ENCODE measurements at places on chromosomes 2 and 18.

GRCh38 chr2:96342085-96342484, 6.5 kb downstream of the NCAPH start:
- no peak overlapping the region for H3K27ac ChIP-seq
- peaks cover 61% of the 10 kb centered on the region for H3K36me3 ChIP-seq
- peak; percentile 67 for DNase-seq
- peaks cover 27% of the 10 kb centered on the region for H3K4me1 ChIP-seq
- no peaks in the 10 kb centered on the region for H3K27me3 ChIP-seq

DNA sequence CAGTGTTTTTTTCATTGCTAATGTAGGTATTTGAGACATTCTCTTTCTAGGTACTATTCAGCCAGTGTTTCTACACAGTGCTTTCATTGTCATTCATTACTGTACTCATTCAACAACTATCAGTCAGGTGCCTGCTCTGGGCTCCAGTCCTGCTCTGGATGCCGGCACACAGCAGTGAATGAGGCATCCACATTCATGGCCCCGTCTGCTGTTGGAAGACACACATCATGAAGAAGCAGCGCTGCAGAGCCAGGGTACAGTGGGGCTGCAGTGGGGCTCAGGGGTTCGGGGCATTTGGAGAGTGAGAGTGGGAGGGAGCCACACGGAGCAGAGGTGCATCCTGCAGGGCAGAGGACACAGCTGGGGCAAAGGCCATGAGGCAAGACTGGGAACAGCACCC, 737.2 kb upstream of the RAB6C start:
- H3K4me3 ChIP-seq = no peak overlapping the region
- DNase-seq = no peak
- no peak overlapping the region for H3K27ac ChIP-seq
- H3K36me3 ChIP-seq = no peaks in the 10 kb centered on the region

- no peaks in the 10 kb centered on the region for H3K27me3 ChIP-seq
- no peak overlapping the region for H3K4me3 ChIP-seq
- no peak overlapping the region for H3K27ac ChIP-seq
Measured at GRCh38 chr2:52402128-52402527, 1365.5 kb upstream of the CHAC2 start.

DNA sequence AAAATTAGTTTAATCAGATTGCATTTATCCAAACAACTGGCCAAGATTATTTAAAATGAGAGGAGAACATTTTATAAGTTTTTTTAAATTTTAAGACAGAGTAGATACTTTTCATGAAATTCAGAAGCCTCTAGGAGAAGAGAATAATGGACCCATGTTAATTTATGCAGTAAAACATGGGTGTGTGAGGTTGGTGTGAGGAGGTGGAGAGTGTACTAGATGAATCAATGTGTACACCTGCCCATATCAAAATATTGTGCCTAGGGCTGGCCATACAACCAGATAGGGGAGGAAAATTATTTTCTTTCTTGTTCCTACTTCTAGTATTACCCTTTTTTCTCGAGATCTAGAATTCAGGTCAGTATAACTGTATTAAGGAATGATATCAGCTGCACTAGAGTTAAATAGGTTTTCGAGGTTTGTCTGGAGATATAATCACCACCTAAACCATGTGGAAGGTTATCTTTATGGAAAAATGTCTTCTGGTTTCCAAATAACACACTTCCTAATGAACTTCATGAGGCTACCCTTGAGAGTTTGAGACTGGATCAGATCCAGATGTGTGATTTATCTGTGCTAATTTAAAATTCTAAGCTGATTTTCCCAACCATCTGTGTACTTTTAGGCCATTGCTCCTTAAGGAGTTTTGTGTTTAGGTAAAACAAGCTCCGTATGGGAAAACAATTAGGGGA, 37.6 kb downstream of the TMEM178A start:
- no peaks in the 10 kb centered on the region for H3K36me3 ChIP-seq
- no peak overlapping the region for H3K4me3 ChIP-seq
- H3K4me1 ChIP-seq = peaks cover 26% of the 10 kb centered on the region
- no peak for DNase-seq

DNA sequence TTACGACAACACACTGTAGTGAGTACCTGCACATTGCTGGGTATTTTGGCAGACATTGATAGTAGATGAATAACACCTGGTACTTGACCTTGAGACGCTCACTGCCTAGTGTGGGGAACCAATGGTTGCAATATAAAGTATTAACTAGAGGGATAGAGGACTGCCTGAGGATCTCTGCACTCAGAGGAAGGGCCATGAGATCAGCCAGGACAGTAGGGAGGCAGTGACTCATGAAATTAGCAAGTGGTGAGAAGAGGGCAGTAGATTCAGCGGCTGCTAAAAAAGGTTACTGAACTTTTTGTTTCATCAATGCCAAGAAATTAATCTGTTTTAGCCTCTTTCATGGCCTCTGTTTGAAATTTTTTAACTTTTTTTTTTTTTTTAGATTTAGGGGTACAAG, 250.8 kb upstream of the TCF4 start:
- no peak overlapping the region for H3K27ac ChIP-seq
- no peaks in the 10 kb centered on the region for H3K4me1 ChIP-seq
- no peak for DNase-seq
- H3K36me3 ChIP-seq = no peaks in the 10 kb centered on the region
- no peaks in the 10 kb centered on the region for H3K27me3 ChIP-seq
- H3K4me3 ChIP-seq = no peak overlapping the region

GRCh38 chr2:11257078-11257477, 87.4 kb downstream of the ROCK2 start:
- no peak for DNase-seq
- peaks cover 7% of the 10 kb centered on the region for H3K36me3 ChIP-seq
- no peak overlapping the region for H3K27ac ChIP-seq
- H3K27me3 ChIP-seq = no peaks in the 10 kb centered on the region

DNA sequence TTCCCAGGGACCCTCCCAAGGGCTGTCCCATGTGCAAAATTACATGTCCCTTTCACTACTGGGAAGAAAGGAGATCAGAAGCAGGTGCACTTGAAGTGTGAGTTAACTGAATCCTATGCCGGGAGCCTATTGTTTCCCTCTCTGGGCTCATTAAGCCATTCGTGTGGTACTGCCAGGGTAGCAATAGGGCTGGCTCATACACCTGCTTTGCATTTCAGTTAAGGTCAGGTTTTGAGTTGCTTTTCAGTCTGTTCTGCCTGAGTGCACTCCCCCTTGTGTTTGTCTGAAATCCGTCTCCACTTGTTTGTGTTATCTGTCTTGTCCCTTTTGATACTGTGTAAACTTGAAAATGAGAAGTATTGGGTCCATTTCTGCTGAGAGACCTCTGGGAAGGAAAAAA, 1232.6 kb upstream of the NRXN1 start:
- no peak overlapping the region for H3K4me3 ChIP-seq
- no peaks in the 10 kb centered on the region for H3K27me3 ChIP-seq
- H3K4me1 ChIP-seq = no peaks in the 10 kb centered on the region
- H3K36me3 ChIP-seq = no peaks in the 10 kb centered on the region
- DNase-seq = no peak

- H3K36me3 ChIP-seq = no peaks in the 10 kb centered on the region
- H3K4me1 ChIP-seq = peaks cover 24% of the 10 kb centered on the region
- H3K27me3 ChIP-seq = peaks cover 41% of the 10 kb centered on the region
- no peak overlapping the region for H3K27ac ChIP-seq
- H3K4me3 ChIP-seq = no peak overlapping the region
Measured at GRCh38 chr18:3495691-3496430, 45.9 kb downstream of the TGIF1 start.

DNA sequence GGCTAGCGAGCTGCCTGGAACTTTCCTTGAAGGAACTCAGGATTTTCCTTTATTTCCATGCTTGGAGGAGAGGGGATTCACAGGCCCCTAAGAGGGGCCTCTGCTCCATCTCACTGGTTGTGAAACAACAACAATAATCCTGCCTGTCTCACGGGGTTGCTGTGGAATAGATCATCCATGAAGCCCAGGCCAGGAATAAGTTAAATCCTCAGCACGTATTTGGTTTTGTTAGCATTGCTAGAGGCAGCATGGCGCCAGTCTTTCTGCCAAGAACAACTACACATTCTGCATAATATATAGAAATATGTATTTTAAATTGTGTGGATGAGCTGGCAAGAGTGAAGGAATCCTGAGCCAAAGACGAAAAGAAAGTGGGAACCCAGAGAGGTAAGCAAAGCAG, 80.8 kb upstream of the L3MBTL4 start:
- H3K27ac ChIP-seq = no peak overlapping the region
- no peak overlapping the region for H3K4me3 ChIP-seq
- H3K36me3 ChIP-seq = no peaks in the 10 kb centered on the region
- peaks cover 5% of the 10 kb centered on the region for H3K4me1 ChIP-seq
- no peaks in the 10 kb centered on the region for H3K27me3 ChIP-seq

DNA sequence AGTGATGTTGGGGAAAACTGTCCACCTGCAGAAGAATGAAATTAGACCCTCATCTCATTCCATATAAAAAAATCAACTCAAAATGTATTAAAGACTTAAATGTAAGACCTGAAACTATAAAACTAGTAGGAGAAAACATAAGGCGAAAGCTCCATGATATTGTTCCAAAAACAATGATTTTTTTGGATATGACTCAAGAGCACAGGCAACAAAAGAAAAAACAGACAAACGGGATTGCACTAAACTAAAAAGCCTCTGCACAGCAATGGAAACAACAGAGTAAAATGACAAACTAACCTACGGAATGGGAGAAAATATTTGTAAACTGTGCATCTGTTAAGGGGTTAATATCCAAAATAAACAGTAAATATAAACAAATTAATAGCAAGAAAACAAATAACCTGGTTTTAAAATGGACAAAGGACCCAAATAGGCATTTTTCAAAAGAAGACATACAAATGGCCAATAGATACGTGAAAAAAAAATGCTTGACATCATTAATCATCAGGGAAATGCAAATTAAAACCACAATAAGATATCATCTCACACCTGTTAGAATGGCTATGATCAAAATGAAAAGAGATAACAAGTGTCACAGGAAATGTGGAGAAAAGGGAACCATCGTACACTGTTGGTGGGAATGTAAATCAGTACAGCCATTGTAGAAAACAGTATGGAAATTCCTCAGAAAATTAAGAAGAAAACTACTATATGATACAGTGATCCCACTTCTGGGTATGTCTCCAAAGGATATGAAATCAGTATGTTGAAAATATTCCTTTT, 26.6 kb downstream of the LRRFIP1 start:
- no peaks in the 10 kb centered on the region for H3K36me3 ChIP-seq
- peaks cover 9% of the 10 kb centered on the region for H3K4me1 ChIP-seq
- no peaks in the 10 kb centered on the region for H3K27me3 ChIP-seq
- H3K27ac ChIP-seq = no peak overlapping the region
- H3K4me3 ChIP-seq = no peak overlapping the region

DNA sequence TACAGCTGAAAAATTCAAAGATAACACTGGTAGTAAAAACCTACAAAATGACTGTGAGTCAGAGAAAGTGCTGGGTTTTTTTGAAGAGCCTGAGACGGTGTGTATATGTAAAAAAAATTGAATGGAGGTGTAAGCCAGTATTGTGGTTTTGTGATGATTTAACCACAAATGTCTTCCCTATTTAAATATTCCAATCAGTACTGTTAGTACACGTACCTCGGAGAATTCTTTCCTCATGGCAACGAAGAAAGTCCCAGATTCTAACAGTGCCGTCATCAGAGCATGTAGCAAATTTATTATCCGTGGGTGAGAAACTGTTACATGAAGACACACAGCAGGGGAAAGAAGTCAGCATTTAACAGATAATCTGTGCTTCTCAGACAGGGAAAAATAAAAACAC, 48.1 kb downstream of the WDR33 start:
- no peak for DNase-seq
- H3K27ac ChIP-seq = no peak overlapping the region
- H3K27me3 ChIP-seq = no peaks in the 10 kb centered on the region
- H3K36me3 ChIP-seq = peaks cover 71% of the 10 kb centered on the region
- no peak overlapping the region for H3K4me3 ChIP-seq
- peaks cover 24% of the 10 kb centered on the region for H3K4me1 ChIP-seq

DNA sequence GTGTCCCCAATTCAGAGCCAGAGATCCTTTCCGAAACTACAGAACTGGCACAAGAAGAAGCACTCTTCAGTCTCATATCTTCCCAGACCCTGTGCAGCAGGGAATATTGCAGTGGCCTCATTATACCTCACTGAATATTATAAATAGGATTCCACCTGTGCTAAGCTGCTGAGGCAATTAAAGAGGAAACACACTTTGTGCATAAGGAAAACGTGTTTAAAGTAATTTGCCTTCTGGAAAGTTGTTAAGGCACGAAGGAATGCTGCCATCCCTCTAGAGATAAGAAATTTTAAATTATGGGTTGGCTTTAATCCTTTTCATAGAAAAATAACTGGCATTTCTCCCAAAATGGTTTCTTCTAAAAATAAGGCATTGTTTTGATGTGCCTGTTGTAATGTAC, 233.3 kb downstream of the RAB3GAP1 start:
- no peaks in the 10 kb centered on the region for H3K27me3 ChIP-seq
- no peaks in the 10 kb centered on the region for H3K4me1 ChIP-seq
- DNase-seq = no peak
- H3K36me3 ChIP-seq = 0 out of 3 replicates have a peak, but pooled peaks cover 5% of the 10 kb centered on the region
- H3K4me3 ChIP-seq = no peak overlapping the region

- H3K27me3 ChIP-seq = no peaks in the 10 kb centered on the region
- H3K27ac ChIP-seq = no peak overlapping the region
- no peaks in the 10 kb centered on the region for H3K4me1 ChIP-seq
- no peak for DNase-seq
Measured at GRCh38 chr2:188869550-188869949, 104.6 kb upstream of the COL3A1 start.

- no peak for DNase-seq
- H3K27ac ChIP-seq = no peak overlapping the region
- no peaks in the 10 kb centered on the region for H3K36me3 ChIP-seq
- no peaks in the 10 kb centered on the region for H3K27me3 ChIP-seq
- H3K4me1 ChIP-seq = no peaks in the 10 kb centered on the region
Measured at GRCh38 chr2:221034973-221035372, 537.1 kb downstream of the EPHA4 start.

DNA sequence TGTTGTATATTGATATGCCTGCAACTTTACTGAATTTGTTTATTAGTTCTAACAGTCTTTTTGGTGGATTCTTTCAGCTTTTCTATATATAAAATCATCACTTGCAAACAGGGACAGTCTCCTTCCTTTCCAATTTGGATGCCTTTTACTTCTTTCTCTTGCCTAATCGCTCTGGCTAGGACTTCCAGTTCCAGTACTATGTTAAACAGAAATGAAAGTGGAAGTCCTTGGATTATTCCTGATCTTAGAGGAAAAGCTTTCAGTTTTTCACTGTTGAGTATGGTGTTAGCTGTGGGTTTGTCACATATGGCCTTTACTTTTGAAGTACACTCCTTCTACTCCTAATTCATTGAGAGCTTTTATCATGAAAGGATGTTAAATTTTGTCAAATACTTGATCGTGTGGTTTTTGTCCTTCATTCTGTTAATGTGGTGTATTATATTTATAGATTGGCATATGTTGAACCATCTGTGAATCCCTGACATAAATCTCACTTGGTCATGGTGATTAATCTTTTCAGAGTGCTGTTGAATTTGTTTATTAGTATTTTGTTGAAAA, 52.9 kb downstream of the REL start:
- peaks cover 6% of the 10 kb centered on the region for H3K4me1 ChIP-seq
- H3K36me3 ChIP-seq = peaks cover 5% of the 10 kb centered on the region
- H3K27me3 ChIP-seq = no peaks in the 10 kb centered on the region
- no peak for DNase-seq
- H3K27ac ChIP-seq = no peak overlapping the region

All from HepG2 (cell line).